Aorta (tissue), 5 donors: ENCODE measurements at places on chromosomes 16 and 17. TPM values are rescaled to one million over a fixed set of nuclear protein-coding genes. Genes with fewer than 3 reads are reported as not detected.

CSF3 gene
- 5.4 TPM for total RNA-seq

SNRNP25 gene
- 11.1 TPM for total RNA-seq

DNA sequence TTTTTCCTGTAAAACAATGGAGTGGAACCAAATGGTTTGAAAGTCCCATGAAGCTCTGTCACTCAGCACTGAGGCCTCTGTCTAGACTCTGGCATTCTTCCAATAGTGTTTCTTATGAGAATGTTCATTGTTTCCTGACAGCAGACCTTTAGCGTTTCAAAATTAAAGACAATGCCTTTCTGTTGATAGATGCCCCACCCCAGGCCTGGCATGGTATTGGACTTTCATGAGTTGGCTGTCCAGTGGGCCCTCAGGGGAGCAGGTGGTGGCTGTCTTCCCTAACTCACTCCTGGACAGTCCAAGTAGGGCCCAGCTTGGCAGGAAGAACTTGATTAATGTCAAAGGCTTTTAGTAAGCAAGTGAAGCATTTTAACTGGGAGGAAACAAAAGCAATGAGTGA, 186.5 kb upstream of the CCL2 start:
- no peak for DNase-seq
- no peaks in the 10 kb centered on the region for H3K36me3 ChIP-seq
- H3K27ac ChIP-seq = no peak overlapping the region
- no peaks in the 10 kb centered on the region for H3K27me3 ChIP-seq
- H3K4me1 ChIP-seq = no peaks in the 10 kb centered on the region

- H3K27ac ChIP-seq = no peak overlapping the region
- H3K4me1 ChIP-seq = no peaks in the 10 kb centered on the region
- H3K4me3 ChIP-seq = no peak overlapping the region
- no peak for DNase-seq
- no peaks in the 10 kb centered on the region for H3K27me3 ChIP-seq
- no peaks in the 10 kb centered on the region for H3K36me3 ChIP-seq
Observed at GRCh38 chr16:9262941-9263715, 171.7 kb downstream of the HAPSTR1 start.

- no peak overlapping the region for H3K27ac ChIP-seq
- H3K4me1 ChIP-seq = no peaks in the 10 kb centered on the region
- no peaks in the 10 kb centered on the region for H3K27me3 ChIP-seq
- no peaks in the 10 kb centered on the region for H3K36me3 ChIP-seq
- DNase-seq = no peak
- H3K4me3 ChIP-seq = no peak overlapping the region
Observed at GRCh38 chr16:84026606-84027005, 16.0 kb downstream of the SLC38A8 start.

GRCh38 chr17:60398227-60398959, 6.5 kb upstream of the USP32 start:
- no peak overlapping the region for H3K4me3 ChIP-seq
- no peaks in the 10 kb centered on the region for H3K36me3 ChIP-seq
- no peak overlapping the region for H3K27ac ChIP-seq
- no peaks in the 10 kb centered on the region for H3K4me1 ChIP-seq

GRCh38 chr16:57540906-57541753, 1.3 kb upstream of the ADGRG5 start:
- H3K27ac ChIP-seq = no peak overlapping the region
- H3K27me3 ChIP-seq = no peaks in the 10 kb centered on the region
- no peaks in the 10 kb centered on the region for H3K36me3 ChIP-seq
- H3K4me1 ChIP-seq = no peaks in the 10 kb centered on the region
